Inflammatory macrophage treated with lipopolysaccharide for 1 hour (primary cell): ENCODE measurements at places on chromosomes 7 and 10.

DNA sequence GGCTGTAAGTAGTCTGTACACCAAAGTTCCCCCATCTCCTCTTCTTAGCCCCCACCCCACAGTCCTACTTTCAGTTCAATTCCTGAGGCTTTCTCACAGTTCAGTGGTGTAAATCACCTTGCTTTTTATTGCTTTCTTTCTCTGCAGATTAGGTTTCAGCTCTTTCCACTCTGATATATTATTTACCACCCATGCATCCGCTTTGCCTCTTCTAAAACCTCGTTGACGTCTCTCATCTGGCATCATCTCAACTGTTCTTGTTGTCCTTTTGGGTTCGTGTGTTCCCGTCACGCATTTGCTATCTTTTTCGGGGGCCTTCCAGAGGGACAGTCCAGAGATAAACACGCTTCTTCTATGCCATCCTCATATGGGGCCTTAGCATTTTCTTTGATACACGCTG lies 597.9 kb upstream of the DPP6 start:
- no peak for DNase-seq

DNA sequence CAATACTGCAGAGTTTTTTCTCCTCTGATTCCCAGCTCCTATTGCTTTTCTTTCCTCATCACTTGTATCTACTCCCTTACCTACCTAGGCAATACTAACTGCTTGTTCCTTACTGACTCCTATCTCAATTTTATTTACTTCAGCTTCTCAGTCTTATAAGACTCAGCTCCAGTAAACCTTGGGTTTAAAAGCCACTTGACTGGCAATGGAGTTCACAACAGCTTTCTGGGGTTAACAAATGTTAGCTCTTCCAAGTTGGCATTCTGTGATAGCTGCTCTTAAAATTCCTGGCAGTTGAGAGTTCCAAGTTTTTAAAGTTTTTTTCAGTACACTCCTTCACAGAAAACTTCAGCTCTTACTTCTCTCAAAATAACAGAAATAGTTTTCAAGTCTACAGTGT lies 14.2 kb downstream of the ATAD1 start:
- DNase-seq: no peak

DNA sequence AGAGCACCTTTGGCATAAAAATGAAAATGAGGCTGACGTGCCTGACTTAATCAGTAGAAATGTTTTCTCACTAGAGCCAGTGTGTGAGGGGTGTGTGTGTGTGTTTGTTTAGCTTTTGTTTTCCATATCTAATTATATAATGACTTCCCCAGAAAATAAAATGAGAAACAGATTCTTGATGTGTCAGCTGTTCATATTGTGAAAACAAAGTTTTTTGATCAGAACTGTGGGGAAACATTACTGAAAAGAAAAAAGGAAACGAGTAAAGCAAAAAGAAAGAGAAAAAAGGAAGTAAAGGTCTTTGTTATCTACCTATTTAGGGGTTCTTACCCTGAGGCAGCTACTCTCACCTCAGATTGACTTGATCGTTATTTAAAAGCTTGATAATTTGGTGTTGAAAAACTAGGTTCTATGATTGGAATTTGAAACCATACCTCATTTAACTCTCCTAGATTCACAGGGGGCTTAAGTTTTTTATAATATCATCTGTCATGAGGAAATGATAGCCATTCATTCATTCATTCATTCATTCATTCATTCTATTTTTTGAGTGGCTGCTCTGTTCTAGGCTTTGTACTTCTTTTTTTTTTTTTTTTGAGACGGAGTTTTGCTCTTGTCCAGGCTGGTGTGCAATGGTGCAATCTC lies 58.0 kb downstream of the CREM start:
- no peak for DNase-seq

- no peak for DNase-seq
Measured at GRCh38 chr10:6737080-6737641, 157.1 kb upstream of the PRKCQ start.

- peak; percentile 37 for DNase-seq
Measured at GRCh38 chr10:103605359-103606096, 112.0 kb downstream of the NEURL1 start.

DNA sequence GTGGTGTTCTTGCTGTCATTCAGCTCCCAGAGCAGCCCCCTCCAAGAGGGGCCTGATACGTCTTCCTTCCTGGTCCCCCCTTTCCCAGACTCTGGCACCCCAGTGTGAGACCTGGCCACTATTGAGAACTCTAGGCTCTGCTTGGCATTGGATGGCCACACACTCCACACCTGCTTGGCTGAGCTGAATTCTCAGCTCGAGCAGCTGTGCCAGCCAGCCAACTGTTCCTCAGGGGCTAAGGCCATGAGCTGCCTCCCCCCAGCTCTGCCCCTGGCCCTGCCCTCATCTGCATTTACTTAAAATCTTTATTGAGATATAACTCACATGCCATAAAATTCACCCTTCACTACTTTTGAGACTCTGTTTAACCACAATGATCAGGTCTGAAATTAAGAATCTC lies 6.7 kb downstream of the TLL2 start:
- DNase-seq: no peak

DNA sequence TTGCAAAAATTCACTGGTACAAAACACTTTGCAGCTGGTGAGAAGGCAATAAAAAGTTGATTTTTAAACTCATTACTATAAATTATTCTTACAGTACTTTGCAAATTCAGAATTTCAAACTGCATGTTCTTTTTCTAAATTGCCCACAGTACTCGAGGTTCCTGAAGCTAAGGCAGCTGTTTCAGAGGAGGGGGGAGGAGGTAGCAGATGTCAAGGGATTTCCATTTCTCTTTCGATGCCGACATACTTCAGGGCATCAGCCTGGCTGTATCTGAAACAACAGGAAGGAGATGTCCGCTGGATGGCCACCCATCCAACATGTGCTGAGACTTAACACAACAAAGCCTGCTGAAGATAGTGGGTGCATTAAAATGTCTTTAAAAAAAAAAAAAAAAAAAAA lies 76.7 kb downstream of the EZH2 start:
- DNase-seq: no peak

- no peak for DNase-seq
Measured at GRCh38 chr7:67917437-67917755, 920.8 kb downstream of the TYW1 start.

GRCh38 chr10:5930272-5930671 lies 40.2 kb downstream of the FBH1 start:
- DNase-seq: no peak

DNA sequence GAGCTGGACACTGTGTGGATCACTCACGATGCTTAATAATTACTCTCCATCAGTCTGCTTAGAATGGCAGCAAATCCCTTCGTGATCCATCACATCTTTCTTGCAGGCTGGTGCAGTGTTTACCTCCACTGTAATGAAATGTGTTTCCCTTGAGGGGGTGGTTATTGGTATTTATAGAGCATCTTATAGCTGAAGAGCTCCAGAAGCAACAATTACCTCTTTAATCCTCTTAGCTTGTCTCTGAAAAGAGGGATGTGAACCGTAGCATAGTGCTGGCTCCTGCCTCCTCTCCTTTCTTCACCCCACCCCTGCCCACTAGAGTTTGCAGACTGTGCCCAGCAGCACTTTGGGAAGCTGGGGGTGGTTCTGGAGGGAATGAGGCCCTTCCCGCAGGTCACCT lies 132.6 kb downstream of the CAMK1D start:
- DNase-seq: no peak

GRCh38 chr10:47079204-47079580 lies 168.0 kb downstream of the PTPN20 start:
- no peak for DNase-seq
